Foreskin fibroblast (primary cell): ENCODE measurements at places on chromosomes 3 and 15.
A peak's percentile ranks its signal among the peaks of the same experiment; 100 is the strongest.

- DNase-seq: no peak
Observed at GRCh38 chr3:135229018-135229495, 434.0 kb downstream of the EPHB1 start.

GRCh38 chr3:139357899-139358298 lies 14.1 kb downstream of the MRPS22 start:
- DNase-seq: no peak

DNA sequence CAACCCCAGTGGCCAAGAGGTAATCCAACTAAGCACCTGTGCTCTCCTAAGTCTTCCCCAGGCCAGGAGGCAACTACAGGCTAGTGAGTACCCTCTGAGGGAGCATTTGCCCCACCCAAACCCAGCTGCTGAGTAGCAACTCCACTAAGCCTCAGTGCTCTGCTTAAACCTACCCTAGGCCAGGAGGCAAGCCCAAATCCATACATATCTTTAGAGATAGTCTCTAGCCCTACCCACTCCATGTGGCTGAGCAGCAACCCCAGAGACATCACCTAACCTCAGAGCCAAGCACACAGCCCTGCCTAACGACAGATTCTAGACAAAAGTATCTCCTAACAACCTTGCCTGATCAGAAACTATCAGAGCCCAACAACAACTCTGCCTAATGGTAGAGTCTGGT lies 132.8 kb upstream of the TTC14 start:
- no peak for DNase-seq

- no peak for DNase-seq
Observed at GRCh38 chr15:74873756-74874424, 725 bp upstream of the SCAMP2 start.

GRCh38 chr3:27134171-27134796 lies 234.9 kb downstream of the NEK10 start:
- peak; percentile 36 for DNase-seq

DNA sequence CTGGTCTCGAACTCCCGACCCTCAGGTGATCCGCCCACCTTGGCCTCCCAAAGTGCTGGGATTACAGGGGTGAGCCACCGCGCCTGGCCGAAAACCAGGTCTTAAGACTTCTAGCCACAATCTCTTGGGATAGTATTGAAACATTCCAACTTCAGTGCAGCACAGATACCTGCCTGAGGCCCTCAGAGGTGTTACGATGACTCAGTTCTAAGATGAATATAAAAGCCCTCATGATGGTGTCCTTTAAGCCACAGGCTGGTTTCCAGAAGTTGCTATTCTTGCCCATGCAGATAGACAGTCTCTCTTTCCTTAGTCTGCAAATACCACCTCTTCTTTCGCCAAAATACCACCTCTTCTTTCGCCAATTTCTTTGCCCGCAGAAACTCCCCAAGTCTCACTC lies 69.0 kb downstream of the RARB start:
- no peak for DNase-seq

DNA sequence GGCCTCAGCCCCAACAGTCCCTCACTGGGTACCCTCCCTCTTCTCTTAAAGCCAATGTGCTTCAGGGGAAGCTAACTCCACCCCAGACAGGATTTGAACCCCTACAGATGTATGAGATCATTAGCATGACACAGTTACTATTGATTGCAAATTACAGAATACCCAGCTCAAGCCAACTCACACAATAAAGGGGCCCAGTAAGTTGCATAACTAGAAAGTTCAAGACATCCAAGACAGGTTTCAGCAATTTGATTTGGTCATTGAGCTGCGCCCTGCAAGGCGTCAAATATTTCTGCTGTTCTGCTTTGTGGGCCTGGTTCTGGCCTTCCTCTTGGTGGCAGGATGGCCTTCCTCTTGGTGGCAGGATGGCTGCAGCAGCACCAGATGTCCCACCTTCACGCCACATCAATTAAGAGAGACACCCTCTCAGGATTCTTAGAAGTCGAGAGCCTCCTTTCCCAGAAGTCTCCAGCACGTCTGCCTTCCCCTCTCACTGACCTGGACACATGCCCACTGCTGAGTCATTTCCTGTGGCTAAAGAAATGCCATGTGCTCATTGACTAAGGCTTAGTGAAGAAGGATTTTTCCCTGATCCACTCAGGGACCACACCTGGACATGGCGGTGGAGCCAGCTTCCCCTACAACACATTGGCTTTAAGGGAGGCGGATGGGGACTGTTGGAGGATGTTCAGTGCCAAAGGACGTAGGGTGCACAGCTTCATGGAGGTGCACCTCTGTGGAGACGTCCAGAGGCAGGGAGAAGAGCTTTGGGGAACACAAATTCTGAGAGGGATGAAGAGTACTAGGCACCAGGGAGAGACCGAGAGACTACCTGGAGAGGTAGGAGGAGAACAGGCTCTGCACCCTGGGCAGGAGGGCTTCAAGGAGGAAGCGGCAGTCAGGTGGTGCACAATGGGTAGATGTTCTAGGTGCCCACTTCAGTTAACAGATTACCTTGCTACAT lies 49.1 kb downstream of the DNASE1L3 start:
- peak; percentile 89 for DNase-seq

DNA sequence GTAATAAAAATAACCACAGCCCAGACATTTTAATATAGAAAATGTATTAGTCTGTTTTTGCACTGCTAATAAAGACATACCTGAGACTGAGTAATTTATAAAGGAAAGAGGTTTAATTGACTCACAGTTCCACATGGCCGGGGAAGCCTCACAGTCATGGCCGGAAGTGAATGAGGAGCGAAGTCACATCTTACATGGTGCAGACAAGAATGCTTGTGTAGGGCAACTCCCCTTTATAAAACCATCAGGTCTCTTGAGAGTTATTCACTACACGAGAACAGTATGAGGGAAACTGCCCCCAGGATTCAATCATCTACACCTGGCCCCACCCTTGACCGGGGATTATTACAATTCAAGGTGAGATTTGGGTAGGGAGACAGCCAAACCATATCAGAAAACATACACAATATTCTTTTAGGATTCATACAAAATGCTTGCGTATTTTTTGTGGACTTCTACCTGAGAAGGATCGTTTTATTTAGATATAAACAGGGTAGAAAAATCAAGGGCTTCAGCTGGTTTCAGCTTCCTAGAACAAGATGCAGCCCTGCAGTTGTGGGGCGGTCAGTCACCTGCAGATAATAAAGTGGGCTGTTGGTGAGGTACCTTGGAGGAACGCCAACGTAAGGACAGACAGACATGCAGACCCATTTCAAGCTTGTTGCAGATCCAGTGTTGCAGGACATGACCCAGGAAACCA lies 101.9 kb downstream of the TNIK start:
- DNase-seq: no peak

- peak; percentile 31 for DNase-seq
Observed at GRCh38 chr15:69298697-69299441, at the start of gene PAQR5. Gene PAQR5 (plus strand): TSS chr15:69298912. CDS start chr15:69360081, 61,169 bp downstream.

DNA sequence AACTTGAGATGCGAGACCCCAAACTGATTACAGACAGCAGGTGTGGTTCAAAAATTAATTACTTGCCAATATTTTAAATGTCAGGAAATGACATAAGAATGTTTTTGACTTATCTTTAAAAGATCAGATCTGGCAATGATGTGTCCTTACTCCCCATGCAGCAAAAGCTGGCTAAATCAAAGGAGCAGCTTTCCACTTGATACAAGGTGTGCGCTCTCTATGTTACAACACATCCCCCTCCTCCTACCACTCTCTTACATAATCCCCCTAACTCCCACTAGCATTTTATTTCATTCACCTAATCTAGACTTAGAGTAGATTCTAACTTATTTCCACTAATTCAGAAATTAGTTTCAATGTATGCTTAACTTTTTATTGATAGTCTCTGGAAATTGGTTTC lies 609.0 kb downstream of the GRM7 start:
- DNase-seq: no peak
